Esophagus muscularis mucosa (tissue), 4 donors: ENCODE measurements at places on chromosomes 6 and 20. TPM values are rescaled to one million over a fixed set of nuclear protein-coding genes. Genes with fewer than 3 reads are reported as not detected.

The MLIP gene
- total RNA-seq, result 1.5 TPM

The SLC52A3 gene
- 1.5 TPM for total RNA-seq

The ALDH5A1 gene
- 3.5 TPM for total RNA-seq

The DEFB124 gene
- not detected for total RNA-seq

The SPEF1 gene
- not detected for total RNA-seq

The PTP4A1 gene
- total RNA-seq, result 26.9 TPM

The ID4 gene
- total RNA-seq, result 60.2 TPM

The ECT2L gene
- total RNA-seq, result 0.17 TPM

The WFDC10B gene
- not detected for total RNA-seq
